ENCODE measurements at places on chromosomes 16 and 17.

DNA sequence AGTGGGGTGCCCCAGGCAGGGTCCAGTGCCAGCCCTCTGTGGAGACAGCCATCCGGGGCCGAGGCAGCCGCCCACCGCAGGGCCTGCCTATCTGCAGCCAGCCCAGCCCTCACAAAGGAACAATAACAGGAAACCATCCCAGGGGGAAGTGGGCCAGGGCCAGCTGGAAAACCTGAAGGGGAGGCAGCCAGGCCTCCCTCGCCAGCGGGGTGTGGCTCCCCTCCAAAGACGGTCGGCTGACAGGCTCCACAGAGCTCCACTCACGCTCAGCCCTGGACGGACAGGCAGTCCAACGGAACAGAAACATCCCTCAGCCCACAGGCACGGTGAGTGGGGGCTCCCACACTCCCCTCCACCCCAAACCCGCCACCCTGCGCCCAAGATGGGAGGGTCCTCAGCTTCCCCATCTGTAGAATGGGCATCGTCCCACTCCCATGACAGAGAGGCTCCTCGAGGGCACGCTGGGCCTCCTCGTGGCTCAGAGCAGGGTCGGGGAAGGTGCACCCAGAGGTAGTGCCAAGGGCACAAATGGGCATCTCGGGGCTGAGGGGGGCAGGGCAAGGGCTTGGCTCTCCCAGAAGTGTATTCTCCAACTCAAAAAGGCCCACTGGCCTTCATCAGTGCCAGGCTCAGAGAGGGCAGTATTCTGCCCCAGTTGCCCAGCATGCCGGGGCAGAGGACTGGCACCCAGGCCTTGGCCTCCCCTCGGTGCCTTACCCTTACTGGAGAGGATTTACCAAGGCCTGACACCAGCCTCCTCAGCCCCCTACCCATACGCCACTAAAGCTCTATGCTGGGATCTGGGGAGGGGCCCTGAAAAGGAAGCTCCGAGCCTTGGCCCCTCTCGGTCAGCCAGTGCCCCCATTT, at the start of gene CDH5:
TSS of gene CDH5 (plus strand) at position 259 of the 867 bp plus-strand sequence. CDS start 12,647 bp downstream, outside the sequence.
- DNase-seq: no peak

- no peak for DNase-seq
Measured at GRCh38 chr17:8890671-8891070, 23.2 kb upstream of the PIK3R6 start.

- no peak for DNase-seq
Measured at GRCh38 chr17:57879437-57880085, 29.7 kb upstream of the MRPS23 start.

- no peak for DNase-seq
Measured at GRCh38 chr16:5077304-5077703, 5.7 kb downstream of the ALG1 start.

DNA sequence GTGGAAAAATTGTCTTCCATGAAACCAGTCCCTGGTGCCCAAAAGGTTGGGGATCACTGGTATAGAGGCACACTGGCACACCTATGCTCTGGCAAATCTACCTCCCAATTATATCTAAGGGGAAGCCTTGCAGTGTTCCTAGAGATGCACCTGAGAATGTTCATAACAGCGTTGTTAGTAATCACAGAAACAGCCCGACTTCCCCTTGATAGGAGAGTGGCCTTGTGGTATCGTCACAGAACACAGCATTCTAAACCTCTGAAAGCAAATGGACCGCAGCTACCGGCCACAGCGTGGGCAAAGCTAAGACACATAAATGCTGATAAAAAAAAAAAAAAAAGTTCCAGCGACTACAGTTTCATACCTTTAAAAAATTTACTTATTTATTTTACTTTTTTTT, 39.1 kb upstream of the ADGRG1 start:
- DNase-seq: no peak

GRCh38 chr17:47297661-47298400, 25.9 kb upstream of the EFCAB13 start:
- no peak for DNase-seq

- no peak for DNase-seq
Measured at GRCh38 chr16:56047307-56048234, 143.7 kb upstream of the GNAO1 start.

- no peak for DNase-seq
Measured at GRCh38 chr16:47995354-47995753, 160.4 kb downstream of the ABCC12 start.

GRCh38 chr17:82890339-82890730, 50.5 kb upstream of the ZNF750 start:
- DNase-seq: no peak

GRCh38 chr16:6428861-6429260, 903.8 kb upstream of the RBFOX1 start:
- no peak for DNase-seq

DNA sequence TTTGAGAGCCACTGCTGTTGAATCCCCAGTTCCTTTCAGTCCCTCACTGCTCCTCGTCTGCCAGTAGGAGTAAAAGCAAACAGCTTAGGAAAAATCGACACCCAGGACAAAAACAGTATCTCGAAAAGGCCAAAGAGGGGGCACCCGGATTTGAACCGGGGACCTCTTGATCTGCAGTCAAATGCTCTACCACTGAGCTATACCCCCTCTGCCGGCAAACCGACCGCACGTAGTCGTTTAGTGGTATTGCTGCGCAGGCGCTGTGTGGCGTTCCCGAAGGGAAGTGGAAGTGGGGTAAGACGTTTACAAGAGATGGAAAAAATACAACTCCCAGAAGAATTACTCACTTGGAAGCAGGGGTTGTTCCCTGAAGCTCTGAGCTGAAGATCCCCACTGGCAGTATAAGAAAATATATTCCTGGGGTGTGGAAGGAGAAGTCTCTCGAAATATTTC, 2.2 kb upstream of the PLXDC1 start:
- peak; percentile 89 for DNase-seq

DNA sequence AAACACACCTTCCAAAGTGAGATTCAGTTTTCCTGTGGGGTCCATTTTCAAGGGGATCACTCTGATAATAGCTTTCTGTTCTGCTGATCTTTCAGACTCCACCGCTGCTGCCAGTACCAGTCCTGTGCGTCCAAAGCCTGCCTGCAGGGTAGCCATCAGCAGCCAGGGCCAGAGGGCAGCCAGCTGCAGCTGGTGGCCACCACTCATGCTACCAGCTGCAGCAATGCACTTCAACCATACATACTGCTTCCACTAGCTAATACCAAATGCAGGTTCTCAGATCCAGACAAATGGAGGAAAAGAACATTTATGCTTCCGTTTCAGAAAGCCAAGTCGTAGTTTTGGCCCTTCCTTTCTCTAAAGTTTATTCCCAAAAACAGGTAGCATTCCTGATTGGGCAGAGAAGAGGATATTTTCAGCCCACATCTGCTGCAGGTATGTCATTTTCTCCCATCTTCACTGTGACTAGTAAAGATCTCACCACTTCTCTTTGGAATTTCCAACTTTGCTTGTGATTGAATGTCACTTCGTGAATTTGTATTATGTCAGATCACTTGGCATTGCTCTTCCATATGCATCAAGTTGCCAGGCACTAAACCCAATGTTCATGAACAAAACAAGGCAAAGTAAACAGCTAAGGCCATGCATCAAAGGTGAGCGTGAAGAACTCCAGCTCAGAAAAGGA, 1.8 kb downstream of the RNF43 start:
- DNase-seq: no peak

DNA sequence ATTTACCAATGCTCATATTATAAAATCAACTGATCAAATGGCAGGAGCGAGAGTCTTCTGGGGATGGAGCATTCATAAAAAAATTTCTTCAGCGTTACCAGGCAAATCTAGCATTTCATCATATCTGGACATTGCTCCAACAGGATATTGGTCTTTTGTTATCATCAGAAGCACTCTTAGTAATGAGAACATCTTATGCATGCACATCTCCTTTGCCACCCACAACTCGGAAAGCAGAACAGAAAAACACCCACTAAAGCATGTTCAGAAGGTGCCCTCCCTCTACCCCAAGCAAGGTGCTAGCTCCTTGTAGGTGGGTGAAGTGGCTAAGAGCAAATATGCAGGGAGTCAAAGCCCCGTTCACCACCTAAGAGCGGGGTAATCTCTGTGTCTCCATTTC, 18.9 kb downstream of the ARHGAP17 start:
- no peak for DNase-seq

DNA sequence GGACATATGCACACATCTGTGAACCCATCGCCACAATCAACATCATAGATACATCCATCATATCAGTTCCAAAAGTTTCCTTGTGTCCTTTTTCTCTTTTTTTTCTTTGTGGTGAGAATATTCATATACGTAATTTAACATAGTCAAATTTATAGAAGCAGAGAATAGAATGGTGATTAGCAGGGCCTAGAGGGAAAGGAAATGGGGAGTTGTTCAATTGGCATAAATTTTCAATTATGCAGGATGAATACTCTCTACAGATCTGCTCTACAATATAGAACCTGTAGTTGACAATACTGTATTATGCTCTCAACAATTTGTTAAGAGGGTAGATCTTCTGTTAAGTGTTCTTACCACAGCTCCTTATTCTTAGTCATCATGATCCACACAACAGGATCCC, 413.2 kb downstream of the SHISA9 start:
- no peak for DNase-seq

DNA sequence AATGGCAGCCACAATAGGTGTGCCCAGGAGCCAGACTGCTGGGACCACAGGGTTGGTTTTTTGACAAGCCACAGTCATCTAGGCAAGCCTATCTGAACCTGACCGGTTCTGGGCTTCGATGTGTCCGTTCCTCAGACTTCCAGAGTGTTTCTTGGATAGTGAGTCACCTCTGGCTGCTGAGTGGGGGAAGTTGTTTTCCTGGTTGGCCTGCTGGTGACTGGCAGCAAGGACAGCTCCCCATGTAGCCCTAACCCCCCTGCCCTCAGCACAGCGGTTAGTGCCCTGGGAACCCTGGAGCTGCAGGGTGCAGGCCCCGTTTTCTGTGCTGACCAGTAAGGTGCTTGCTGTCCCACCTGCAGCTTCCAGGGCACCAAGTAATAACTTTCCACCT, 65.5 kb downstream of the PLD6 start:
- no peak for DNase-seq

- no peak for DNase-seq
Measured at GRCh38 chr17:78173097-78173715, 4.8 kb downstream of the SYNGR2 start.

DNA sequence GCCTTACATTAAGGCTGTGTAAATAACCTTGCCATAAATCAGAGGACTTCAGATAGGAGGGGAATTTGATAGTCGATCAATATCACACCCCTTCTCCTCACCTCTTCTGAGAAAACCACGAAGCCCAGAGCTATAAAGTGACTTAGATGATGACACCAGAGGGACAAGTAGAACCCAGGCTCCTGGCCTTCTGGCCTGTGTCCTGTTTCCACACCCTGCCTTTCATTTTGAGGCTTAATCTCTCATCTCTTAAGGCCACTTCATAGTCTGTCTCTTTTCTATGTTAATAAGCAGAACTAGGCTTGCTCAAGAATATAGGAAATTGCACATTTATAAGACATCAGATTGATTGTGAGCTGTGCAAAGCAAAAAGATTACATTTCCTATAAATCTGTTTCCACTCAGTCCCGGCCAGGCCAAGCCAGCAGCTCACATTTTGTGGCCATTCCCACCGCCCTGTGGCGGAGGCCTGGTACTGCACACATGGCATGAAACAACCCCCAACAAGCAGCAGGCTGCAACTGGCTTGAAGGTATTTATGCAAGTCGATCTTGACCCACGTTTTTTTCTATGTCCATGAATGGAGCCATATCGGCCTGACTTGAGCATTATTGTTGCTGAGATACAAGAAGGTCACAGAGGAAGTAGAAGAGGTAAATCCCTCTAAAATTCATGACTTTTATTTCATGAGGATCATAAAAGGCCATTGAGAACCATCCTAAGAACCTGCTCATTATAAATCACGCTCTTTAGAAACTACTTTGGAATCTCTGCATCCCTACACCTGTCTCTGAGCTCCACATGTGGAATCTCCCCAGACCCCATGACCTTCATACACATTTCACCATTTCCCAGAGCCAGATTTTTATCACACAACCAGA, 93.7 kb downstream of the PMP22 start:
- no peak for DNase-seq

GRCh38 chr16:71995038-71995437, 5.2 kb downstream of the PKD1L3 start:
- DNase-seq: no peak

- no peak for DNase-seq
Measured at GRCh38 chr16:5001571-5001970, 32.2 kb downstream of the NAGPA start.

GRCh38 chr16:89194340-89195311, 5.7 kb downstream of the SLC22A31 start:
- no peak for DNase-seq

GRCh38 chr17:82383411-82383810, 11.8 kb downstream of the UTS2R start:
- DNase-seq: no peak

DNA sequence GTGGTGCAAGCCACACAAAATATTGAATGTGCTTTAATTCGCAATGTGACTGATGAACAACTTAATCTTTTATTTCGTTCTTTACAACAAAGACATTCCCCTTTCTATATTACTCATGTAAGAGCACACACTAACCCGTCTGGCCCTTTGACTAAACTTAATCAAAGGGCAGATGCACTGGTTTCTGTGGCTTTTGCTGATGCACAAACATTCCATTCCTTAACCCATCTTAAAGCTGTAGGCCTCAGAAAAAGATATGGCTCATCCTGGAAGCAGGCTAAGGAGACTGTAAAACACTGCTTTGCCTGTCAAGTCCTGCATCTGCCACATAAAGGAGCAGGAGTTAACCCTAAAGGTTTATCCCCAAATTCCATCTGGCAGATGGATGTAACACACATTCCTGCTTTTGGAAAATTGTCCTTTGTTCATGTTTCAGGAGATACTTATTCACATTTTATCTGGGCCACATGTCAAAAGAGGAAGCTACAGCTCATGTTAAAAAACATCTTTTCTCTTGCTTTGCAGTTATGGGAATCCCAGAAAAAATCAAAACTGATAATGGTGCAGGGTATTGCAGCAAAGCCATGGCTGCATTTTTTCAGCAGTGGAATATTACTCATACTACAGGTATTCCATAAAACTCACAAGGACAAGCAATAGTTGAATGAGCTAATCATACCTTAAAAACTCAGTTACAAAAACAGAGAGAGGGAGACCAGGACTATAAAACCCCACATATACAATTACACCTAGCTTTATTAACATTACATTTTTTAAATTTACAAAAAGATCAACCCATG, 137.2 kb downstream of the AHSP start:
- DNase-seq: no peak

DNA sequence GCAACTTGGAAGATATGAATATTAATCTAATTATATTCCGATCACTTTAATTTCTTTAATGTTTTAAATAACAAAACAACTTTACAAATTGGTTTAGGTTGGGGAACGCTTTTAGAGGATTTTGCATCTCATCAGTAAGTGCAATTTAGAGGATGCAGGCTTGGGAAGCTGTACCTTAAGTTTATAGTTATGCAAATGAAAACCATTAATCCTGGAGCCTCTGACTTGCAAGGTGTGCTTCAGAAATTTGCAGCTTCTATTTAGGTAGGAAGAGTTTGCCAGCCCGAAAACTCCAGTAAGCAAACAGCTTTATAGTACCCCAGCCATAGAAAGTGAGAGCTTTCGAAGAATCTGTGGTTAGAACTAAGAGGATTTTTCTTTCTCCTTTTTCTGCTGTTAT, 547.0 kb downstream of the MAF start:
- no peak for DNase-seq

- peak; percentile 70 for DNase-seq
Measured at GRCh38 chr17:28371245-28372202, at the start of gene SARM1. Gene SARM1, plus strand, starts transcription at chr17:28371694. Its CDS starts 339 bp downstream, at chr17:28372033.

Data from activated T-helper 1 cell treated with Interleukin-2 at 50 U/mL for 16 hours (primary cell).